ENCODE measurements at places on chromosomes 6 and 20.
A peak's percentile ranks its signal among the peaks of the same experiment; 100 is the strongest.

DNA sequence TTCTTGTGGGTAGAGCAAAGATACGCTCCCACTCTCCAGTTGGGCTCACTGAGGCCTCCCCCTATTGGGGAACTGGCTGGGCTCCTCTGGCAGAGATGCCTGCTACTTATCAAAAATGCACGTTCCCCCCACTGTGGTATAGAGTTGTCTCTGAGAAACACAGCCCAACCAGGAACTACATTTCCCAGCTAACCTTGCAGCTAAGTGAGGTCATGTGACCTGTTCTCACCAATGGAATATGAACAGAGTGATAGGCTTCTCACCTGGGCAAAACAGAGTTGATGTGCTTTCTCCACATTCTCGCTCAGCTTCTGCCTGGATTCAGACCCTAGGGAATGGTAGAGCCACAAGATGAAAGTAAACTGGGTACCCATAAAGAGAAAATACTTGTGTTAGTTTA lies 49.1 kb upstream of the PTPRT start:
- DNase-seq, result no peak

DNA sequence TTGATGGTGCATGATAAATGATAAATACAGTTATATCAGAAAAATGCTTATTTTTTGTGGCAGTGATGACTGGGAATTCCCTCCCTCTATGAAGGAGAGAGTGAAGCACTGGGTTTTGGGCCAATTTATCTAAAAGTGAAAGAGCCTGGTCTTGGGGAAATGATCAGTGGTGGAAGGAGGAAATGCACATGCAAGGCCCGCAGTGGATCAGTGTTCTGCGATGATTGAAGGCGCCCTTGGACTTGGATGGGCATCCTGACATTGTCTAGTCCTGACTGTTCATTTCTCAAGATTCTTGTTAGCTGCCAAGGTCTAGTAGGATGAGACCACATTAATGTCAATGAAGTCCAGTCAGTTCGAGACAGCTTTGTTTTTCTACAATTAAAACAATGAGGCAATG lies 272.0 kb upstream of the SLC35B3 start:
- DNase-seq, result no peak

DNA sequence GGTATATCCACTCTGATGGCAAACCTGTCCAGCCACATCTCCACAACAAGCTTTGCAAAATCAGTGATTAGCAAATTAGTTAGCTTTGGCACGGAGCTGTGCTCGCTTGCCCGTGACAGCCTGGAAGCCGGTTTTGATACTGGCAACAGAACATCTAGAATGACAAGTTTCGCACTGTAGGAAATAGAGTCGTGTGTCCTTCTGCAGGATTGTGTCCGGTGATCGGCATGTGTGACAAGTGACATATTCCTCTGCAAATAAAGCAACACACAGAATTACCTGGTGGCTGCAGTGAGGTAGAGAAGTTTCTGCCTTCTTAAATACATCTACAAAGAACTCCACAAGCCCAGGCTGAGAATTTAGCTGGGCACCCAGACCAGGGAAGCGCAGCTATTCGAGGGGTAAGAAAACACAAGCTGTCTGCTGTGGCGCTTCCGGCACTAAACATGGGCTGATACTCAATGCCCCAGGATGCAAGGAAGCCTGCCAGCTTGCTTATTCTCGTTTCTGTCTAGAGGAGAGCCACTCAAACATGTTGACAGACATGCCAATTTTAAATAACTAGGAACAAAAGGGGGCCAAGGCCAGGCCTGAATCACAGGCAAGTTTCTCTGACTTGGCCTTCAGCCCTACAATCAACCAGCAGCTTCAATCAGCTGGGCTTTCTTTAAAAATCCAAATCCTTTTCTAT lies 22.2 kb downstream of the EIF2S2 start:
- no peak for DNase-seq

DNA sequence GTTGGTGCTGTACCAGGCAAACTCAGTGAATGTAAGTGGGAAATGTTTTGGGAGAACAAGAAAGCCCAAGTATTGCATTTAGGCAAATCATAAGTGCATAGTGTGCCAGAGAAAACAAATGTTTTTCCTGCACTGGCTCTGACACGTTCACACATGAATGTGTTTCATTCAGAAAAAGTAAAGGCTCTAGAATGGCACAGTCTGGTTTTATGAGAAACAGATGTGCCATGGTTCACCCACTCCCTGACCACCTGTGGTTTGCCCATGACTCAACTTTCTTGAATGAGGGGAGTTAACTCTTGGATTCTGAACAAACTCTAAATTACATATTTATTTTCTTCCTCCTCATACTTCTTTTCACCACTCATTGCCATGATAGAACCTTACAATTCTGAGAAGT lies 126.9 kb downstream of the KCNQ5 start:
- peak; percentile 46 for DNase-seq

DNA sequence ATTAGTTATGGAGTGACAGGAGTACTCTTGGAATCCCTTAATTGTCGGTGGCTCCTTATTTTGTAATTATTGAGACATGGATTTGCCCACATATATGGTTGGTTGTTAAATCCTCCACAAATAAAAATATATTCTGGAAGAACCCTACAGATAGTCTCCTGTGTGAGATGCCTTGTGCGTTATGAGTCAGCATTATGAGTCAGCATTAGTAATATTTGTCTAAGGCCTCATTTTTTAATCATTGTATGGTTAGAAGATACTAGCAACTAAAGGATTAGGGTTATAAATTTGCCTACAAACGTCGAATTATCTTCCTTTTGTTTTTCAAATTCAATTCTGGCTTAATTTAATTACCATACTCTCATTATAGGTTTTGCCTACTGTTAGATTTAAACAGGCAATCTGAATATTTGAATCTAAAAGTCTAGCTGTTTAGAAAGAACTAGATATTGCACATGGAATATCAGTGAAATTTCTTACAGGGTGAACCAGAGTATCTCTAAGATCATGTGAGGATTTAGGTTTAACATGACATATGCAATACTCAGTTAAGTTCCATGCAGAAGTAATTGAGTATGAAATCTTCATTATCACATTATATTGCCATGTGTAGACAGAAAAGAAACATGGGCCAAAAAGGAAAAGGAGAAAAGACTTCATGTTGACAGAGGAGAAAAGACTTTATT lies 5.9 kb downstream of the C6orf58 start:
- no peak for DNase-seq

DNA sequence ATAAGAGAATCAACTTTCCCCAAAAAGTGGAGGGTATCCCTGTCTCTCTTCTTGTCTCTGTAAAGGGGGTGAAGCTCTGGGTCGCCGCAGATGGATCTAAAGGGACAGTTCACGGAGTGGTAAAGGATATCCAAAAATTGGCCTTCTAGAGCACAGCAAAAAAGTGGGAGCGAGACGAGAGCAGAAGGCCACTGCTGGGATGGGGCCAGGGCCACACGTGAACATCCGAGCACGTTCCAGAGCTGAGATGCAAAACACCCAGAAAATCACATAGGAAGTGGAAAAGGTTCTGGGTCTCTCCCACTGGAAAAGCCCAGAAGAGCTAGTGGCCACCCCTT lies 837 bp downstream of the TRAM2 start:
- no peak for DNase-seq

DNA sequence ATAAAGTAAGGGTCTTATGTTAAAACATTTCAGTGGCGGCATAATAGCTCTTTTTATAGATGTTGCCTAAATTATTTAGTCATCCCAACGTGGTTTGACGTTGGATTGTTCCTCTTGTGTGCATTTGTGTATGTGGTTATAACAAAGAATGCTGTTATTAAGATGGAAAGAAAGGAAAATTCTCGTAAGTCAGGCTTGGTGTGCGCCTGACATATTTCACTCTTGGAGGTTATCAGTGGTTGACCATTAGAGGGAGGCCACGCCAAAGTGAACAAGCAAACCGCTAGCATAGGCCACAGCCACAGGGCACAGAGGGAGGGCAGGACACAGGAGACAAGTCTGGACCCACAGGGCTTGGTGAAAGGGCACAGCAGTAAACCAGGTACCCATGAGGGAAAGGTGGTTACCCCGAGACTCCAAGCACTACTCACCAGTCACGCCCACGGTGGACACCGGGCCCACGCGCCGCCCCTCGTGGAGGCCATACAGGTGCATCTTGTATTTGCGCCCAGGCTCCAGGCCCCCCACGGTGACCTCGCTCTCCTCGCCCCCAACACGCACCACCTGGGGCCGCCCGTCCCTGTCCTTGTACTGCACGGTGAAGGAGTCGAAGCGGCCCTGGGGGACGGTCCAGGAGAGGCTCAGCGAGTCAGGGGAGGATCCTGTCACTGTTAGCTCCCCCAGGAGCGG lies 22.9 kb downstream of the CYP21A2 start:
- DNase-seq, result no peak

GRCh38 chr20:9228774-9229450 lies 160.0 kb downstream of the PLCB4 start:
- DNase-seq, result no peak

GRCh38 chr6:82893889-82894652 lies 171.6 kb downstream of the UBE3D start:
- DNase-seq, result no peak

DNA sequence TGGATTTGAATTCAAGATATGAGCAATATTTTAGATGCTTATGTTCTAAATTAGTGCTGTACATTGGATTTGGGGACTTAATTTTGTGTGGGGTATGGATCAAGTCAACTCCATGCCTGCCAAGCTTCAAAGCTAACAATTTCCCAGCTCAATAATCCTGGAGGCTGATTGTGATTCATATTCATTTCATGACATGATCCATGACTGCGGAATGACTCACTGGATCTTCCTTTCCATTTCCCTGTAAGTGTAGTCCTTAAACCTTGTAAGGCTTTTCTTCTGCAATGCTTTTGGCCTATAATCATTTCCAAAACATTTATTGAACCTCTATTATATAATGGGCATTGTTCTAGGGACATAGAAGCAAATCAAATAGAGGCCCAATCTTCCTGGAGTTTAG lies 44.7 kb upstream of the CCN2 start:
- DNase-seq, result no peak

- DNase-seq, result no peak
Measured at GRCh38 chr20:37869334-37869861, 33.5 kb upstream of the VSTM2L start.

DNA sequence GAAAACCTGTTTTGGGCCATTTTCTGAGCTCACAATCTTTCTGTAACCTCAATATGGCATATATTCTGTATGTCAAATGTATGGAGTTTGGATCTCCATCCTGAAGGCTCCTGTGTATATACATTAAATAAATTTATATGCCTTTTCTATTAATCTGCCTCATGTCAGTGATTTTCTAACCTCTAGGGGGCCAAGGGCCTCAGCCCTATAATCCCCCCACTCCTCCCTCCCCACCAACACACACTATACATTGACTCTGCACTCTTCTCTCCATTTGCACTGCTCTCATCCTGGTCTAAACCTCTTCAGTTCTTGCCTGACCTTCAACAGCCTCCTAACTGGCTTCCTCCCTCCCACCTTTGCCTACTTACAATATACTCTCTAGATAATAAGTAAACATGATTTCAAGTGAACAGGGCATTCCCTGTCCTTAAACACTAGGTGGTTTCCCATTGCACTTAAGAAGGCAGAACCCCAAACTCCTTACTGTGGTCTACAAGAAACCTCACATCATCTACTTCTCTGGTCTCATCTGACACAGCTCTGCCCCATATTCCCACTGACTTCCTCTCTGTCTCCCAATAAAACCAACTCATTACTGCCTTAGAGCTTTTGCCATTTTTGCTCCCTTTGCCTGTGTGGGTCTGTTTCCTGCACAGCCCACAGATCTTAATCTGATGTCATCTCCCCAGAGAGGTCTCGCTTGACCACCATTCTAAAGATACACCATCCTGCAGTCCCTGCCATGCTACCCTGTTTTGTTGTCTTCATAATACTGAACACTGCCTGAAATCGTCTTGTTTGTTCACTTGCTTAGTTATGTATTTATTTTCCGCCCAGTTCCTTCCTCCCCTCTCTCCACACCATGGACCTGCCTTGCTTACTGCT lies 213.7 kb downstream of the SYNE1 start:
- DNase-seq, result no peak

GRCh38 chr6:92810913-92811312 lies 608.4 kb downstream of the EPHA7 start:
- peak; percentile 8 for DNase-seq

- DNase-seq, result no peak
Measured at GRCh38 chr6:6915219-6915618, 192.5 kb upstream of the RREB1 start.
